ENCODE measurements at places on chromosomes 6 and 20. TPM values are rescaled to one million over a fixed set of nuclear protein-coding genes. Genes with fewer than 3 reads are reported as not detected.

The MYCT1 gene
- total RNA-seq = 1.0 TPM

The MMS22L gene
- 12.1 TPM for total RNA-seq

The CCN6 gene
- total RNA-seq = not detected

The PI3 gene
- not detected for total RNA-seq

The HUS1B gene
- 2.1 TPM for total RNA-seq

The ECT2L gene
- not detected for total RNA-seq

The FOXF2 gene
- total RNA-seq = not detected
